Adrenal gland (tissue), 19 donors: ENCODE measurements at places on chromosomes 13 and 19.

DNA sequence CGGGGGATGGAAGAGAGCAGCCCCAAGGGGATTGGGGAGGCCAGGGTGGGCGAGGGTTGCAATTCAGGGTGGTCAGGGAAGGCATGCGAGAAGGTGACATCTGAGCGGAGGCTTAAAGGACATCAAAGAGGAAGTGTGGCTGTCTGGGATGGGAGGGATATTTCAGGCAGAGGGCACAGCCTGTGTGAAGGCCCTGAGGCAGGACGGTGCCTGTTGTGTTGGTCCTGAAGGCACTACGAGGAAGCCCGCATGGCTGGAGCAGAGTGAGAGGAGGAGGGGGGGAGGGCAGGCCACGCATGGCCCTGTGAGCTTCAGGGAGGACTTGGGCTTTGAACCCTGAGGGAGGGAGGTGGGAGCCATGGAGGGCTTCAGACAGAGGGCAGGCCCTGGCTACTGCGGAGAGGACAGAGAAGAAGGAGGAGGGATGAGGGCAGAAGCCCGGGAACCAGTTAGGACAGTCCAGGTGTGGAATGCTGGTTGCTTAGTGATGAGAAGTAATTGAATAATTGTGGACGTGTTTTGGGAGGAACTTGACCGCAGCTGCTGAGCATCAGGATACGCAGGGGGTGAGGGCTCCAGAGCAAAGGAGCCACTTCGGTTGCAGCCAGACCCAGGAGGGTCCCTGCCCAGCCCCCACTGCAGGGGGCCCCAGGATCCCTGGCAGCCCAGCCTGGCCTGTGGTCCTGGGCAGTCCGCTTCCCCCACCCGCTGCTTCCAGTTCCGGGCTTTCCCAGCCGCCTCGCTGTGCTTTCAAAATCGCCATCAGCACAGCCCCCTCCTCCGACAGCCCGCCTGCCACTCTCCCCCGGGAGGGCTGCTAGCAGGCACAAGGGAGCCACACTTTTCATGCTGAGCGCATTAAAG lies 6.2 kb downstream of the TLE6 start:
- peak; percentile 46 for DNase-seq
- peak overlapping the region; percentile 83 for H3K27ac ChIP-seq
- H3K4me3 ChIP-seq, result no peak overlapping the region
- H3K36me3 ChIP-seq, result no peaks in the 10 kb centered on the region
- H3K4me1 ChIP-seq, result peaks cover 14% of the 10 kb centered on the region

DNA sequence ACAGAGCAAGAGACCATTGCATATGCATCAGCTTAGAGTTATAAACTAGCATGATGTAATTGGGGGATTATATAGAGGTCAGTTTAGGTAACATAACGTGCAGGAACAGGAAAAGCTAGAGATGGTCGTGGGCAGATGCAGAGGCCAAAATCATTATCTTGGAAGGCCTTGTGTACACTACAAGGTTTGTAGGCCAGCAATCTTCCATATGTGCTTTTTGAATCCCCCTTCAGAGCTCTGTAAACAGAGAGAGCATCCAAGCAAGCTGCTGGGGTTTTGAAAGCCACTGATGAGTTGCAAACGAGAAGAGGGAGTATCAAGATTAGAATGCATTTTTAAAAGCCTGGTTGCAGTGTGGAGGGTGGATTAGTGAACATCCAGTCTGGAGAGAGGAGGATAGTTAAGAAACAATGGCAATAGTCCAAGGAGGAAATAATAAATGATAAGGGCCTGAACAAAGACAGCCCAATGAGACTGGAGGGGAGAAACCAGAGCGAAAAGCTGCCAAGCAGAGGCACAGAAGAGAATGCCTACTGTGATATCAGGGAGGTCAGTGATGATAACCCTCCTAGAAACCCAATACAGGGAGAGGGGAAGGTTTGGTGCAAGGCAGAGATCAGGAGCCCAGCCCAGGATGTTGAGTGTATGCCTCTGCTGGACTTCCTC lies 109.6 kb downstream of the ZAR1L start:
- H3K4me3 ChIP-seq, result no peak overlapping the region
- no peak overlapping the region for H3K27ac ChIP-seq
- no peaks in the 10 kb centered on the region for H3K27me3 ChIP-seq
- no peaks in the 10 kb centered on the region for H3K36me3 ChIP-seq

DNA sequence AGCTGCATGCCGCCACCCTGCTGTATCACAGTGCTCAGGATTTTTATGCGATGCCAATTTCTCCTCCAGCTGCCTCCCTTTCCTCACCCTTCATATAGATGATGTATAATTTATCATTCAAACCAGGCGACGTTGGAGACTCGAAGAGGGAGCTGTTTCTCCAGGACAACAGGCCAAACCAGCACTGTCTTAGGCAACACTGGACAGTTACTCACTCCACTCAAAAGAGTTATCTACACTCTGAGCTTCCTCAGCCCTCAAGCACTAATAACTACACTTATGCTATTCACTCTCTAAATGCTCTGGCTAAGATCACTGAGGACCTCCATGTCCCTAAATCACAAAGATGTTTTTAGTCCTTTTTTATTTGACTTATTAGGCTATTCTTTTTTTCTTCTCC lies 87.3 kb upstream of the RFC3 start:
- H3K27me3 ChIP-seq, result no peaks in the 10 kb centered on the region
- no peaks in the 10 kb centered on the region for H3K4me1 ChIP-seq
- H3K36me3 ChIP-seq, result no peaks in the 10 kb centered on the region

DNA sequence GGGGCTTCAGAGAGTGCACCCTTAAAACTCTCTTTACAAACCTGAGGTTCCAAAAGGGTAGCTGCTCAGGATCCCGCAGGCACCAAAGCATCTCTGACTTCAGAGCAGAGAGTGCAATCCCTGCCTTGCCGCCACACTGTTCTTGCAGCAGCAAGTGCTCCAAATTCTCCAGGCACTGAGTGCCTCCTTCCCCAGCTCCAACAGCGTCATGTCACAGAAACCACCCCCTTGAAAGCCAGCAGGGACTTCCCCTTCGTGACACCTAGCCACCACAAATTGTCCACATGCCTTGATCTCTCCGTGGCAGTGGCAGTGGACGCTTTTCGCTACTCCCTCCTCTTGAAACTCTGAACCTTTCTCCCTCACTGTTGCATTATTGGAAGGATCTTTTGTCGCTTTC lies 39.9 kb downstream of the MBNL2 start:
- H3K27ac ChIP-seq, result peak overlapping the region; percentile 87
- no peak for DNase-seq
- H3K4me1 ChIP-seq, result peaks cover 94% of the 10 kb centered on the region
- no peaks in the 10 kb centered on the region for H3K27me3 ChIP-seq
- no peaks in the 10 kb centered on the region for H3K36me3 ChIP-seq

DNA sequence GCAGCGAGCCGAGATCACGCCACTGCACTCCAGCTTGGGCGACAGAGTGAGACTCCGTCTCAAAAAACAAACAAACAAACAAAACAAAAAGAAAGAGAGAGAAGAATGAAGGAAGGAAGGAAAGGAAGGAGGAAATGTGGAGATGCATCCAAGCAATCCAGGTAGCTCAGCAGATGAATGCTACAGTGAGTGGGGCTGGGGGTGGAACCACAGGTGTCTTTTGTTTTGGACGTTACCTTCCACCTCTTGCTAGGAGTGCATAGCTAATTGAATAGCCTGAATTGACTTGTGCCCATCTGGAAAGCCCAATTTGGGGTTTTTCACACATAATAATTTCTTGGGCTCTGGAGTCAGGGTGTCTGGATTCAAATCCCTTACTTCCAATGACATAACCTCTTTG lies 66.0 kb upstream of the GTF3A start:
- no peak overlapping the region for H3K27ac ChIP-seq
- DNase-seq, result no peak
- no peaks in the 10 kb centered on the region for H3K4me1 ChIP-seq
- no peaks in the 10 kb centered on the region for H3K36me3 ChIP-seq
- no peak overlapping the region for H3K4me3 ChIP-seq
- H3K27me3 ChIP-seq, result peaks cover 8% of the 10 kb centered on the region

DNA sequence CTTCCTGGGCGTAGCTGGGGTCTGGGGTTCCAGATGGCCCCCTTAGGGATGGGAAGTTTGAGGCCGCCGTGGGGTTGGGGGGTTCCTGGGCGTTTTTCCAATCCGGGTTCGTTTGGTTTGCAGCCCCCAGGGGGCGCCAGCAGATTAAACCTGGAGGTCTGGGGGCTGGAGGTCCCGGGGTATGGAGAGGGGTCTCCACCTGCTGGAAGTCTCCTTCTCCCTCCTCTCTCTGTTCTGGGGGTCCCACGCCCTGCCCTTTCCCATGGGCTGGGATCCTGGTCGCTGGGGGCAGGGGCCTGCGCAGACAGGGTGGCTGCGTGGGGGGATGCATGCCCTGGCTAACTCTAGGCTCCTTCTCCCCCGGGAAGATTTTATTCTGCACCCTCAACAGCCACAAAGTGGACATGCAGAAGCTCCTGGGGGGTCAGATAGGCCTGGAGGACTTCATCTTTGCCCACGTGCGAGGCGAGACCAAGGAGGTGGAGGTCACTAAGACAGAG lies 899 bp downstream of the GIPC3 start:
- H3K27ac ChIP-seq, result no peak overlapping the region
- no peaks in the 10 kb centered on the region for H3K4me1 ChIP-seq
- no peak overlapping the region for H3K4me3 ChIP-seq
- DNase-seq, result no peak
- peaks cover 9% of the 10 kb centered on the region for H3K27me3 ChIP-seq

- no peaks in the 10 kb centered on the region for H3K27me3 ChIP-seq
- peak; percentile 72 for DNase-seq
These were observed 18.9 kb upstream of the ZSCAN5A start for GRCh38 chr19:56333506-56333905.

DNA sequence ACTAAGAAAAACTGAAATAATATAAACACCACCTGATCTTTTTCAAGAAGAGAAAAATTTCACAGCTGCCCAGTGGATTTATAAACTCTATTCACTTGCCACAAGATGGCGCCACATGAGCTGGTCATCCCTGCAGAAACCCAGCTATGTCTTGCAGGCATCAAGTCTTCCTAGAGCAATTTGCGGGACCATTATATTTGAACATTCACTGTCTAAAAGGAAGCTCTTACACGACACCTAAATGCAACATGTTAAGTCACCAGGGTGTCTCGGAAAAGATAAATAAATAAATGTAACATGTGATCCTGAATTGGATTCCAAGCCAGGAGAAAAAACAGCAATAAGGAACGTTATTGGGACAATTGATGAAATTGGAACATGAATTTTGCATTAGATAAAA lies 20.3 kb upstream of the AKT2 start:
- no peak overlapping the region for H3K4me3 ChIP-seq
- H3K36me3 ChIP-seq, result no peaks in the 10 kb centered on the region
- no peaks in the 10 kb centered on the region for H3K27me3 ChIP-seq
- H3K4me1 ChIP-seq, result no peaks in the 10 kb centered on the region

DNA sequence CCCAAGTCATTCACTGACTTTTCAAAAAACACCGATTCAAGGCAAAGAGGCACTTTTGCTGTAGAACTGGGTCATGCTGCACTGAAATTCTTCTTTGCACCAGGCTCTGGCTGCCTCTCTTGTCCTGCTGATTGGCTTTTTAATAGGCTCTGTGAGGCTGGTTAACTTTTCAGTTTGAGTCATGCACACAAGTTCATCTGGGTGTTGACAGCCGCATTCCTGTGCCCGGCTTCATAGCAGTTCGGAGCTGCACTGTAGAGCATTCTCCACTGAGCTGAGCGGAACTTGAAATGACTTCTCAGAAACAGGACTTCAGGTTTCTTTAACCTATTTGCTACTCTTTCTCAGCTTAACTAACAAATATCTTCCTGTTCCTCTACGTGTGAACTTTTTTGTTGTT lies 978.3 kb downstream of the UQCRFS1 start:
- H3K27me3 ChIP-seq, result peaks cover 11% of the 10 kb centered on the region
- H3K4me1 ChIP-seq, result no peaks in the 10 kb centered on the region
- H3K27ac ChIP-seq, result no peak overlapping the region
- no peaks in the 10 kb centered on the region for H3K36me3 ChIP-seq
- no peak for DNase-seq

DNA sequence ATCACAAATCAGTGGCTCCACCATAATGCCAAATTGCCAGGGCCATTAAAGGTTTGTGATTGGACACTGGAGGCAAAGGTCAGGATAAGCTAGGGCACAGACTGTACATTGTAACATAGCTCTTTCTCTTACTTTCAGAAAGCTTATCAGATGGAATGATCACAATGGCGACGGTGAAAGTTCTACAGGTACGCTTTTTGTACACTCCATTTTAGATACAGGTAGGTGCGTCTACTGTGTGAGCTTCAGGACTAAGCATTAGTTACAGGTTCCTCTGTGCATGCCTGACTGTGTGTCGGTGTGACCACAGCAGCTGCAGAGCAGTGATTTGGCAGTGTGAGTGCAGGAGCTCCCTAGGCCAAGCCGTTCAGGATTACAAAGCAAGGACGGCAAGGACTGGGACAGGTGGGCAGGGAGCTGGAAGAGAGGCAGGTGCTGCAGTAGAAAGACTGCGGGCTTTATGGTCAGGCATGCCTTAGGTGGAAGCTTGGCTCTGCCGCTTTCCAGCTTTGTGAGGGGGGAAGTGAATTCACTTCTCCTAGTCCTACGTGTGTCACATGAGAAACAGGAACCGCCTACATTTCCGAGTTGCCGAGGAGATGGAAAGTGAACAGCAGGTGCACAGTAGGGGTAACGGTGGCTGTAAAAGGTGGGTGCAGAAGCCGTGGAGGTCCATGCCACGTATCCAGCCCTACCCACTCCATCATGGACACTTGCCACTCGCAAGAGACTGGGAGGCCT lies 49.6 kb downstream of the MRPL57 start:
- no peaks in the 10 kb centered on the region for H3K36me3 ChIP-seq
- H3K27me3 ChIP-seq, result no peaks in the 10 kb centered on the region
- H3K4me3 ChIP-seq, result no peak overlapping the region
- no peak for DNase-seq
- no peak overlapping the region for H3K27ac ChIP-seq

- H3K36me3 ChIP-seq, result no peaks in the 10 kb centered on the region
- no peaks in the 10 kb centered on the region for H3K27me3 ChIP-seq
- no peak overlapping the region for H3K4me3 ChIP-seq
- no peak for DNase-seq
- peaks cover 15% of the 10 kb centered on the region for H3K4me1 ChIP-seq
These were observed 5.6 kb downstream of the NDUFS7 start for GRCh38 chr19:1389033-1389940.

- H3K36me3 ChIP-seq, result no peaks in the 10 kb centered on the region
These were observed 21.5 kb downstream of the CYP4F22 start for GRCh38 chr19:15529774-15530372.

DNA sequence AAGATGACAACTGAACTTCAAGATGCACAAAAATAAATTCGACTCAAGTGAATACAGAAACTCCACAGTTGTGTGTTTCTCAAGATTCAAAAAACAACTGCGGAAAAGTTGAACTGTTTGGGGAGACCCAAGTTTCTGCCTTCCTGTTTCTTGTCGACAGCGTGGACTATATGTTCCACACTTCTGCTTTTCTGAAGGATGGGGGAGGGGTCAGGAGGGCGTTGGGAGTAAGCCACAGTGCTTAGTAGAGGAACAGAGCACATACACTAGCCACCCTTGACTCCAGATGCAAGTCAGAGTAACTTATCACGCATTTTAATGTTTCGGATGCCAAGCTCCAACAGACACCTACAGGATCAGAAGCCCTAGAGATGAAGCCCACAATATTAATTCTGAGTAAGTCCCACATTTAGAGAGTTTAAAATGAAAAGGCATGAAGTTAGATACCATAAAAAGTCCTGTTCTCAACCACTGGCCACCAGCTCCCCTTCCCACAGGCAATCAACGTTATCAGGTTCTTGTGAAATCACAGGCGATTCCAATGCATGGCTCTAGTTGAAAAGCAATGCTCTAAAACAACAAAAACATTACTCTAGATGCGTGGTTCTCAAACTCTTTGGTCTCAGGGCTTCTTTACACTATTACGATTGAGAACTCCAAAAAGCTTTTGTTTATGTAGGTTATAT lies 4.2 kb downstream of the TUBGCP3 start:
- DNase-seq, result peak; percentile 41
- no peak overlapping the region for H3K4me3 ChIP-seq
- peaks cover 18% of the 10 kb centered on the region for H3K4me1 ChIP-seq
- H3K27me3 ChIP-seq, result no peaks in the 10 kb centered on the region
- H3K27ac ChIP-seq, result no peak overlapping the region
